SJSA1 (cell line): ENCODE measurements at places on chromosomes 5 and 9.
A peak's percentile ranks its signal among the peaks of the same experiment; 100 is the strongest.

DNA sequence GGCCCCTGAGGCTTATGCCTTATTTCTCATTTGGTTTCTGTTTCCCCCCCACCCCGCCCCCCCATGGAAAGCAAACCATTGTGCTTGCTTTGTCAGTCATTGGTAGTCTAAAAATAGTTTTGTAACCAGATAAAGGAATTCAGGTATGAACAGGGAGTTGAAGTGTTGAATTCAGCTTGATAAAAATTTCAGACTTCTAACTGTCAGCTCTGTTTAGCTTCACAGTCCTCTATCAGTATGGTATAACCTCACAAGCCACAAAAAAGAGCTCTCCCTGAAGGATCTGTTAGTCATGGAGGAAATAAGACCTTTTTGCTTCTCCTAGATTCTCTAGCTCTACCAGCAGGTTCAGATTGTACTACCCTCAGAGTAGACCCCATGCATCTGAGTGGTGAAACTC is 378.1 kb downstream of the TMEM38B start:
- H3K4me3 ChIP-seq = no peak overlapping the region
- H3K36me3 ChIP-seq = no peaks in the 10 kb centered on the region
- H3K27ac ChIP-seq = no peak overlapping the region
- no peaks in the 10 kb centered on the region for H3K27me3 ChIP-seq
- no peak for DNase-seq

DNA sequence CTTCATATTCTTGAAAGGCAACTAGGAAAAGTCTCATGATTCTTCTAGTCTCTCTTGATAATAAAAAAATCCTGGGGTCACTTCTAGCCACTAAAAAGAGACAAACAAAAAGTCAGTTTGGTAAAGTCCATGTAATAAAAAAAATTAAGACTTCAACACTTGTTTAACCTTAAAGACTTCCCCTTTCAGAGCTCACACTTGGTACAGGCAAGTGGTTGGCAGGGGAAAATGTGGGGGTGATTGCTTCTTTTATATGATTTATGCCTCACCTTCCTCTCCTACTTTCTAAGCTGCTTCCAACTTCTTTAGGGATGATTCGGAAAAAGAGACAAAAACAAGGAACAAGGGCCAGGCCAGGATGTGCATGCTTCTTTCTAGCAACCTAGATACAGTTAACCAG is 5.1 kb upstream of the ERCC6L2 start:
- H3K27me3 ChIP-seq = no peaks in the 10 kb centered on the region
- H3K36me3 ChIP-seq = peaks cover 20% of the 10 kb centered on the region
- no peak overlapping the region for H3K4me3 ChIP-seq
- no peak overlapping the region for H3K27ac ChIP-seq
- H3K4me1 ChIP-seq = peaks cover 9% of the 10 kb centered on the region

- no peak for DNase-seq
- H3K27ac ChIP-seq = no peak overlapping the region
- H3K36me3 ChIP-seq = no peaks in the 10 kb centered on the region
- no peaks in the 10 kb centered on the region for H3K27me3 ChIP-seq
- H3K4me1 ChIP-seq = no peaks in the 10 kb centered on the region
Measured at GRCh38 chr5:162096448-162096847, 28.9 kb downstream of the GABRG2 start.

DNA sequence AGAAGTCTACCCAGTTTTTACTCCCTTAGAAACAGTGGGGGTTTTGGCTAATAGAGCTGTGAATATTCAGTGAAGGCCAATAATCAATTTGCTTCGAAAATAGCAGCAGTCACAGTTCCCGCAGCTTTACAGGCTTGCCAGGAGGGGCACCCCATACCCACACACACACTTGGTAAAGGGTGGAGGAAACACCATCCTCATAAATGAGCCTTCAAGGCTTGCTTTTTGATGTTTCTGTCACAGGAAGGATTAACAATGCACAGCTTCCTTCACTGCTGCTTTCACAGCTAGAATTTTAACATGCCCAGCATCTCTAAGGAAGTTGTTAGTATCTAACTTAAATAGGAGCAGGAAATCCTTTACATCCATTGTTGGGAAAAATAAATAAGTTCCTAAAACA is 1247.5 kb upstream of the C9orf72 start:
- no peak for DNase-seq
- H3K27me3 ChIP-seq = no peaks in the 10 kb centered on the region
- H3K36me3 ChIP-seq = no peaks in the 10 kb centered on the region
- H3K4me3 ChIP-seq = no peak overlapping the region

GRCh38 chr9:128253140-128253990 is 22.4 kb downstream of the GOLGA2 start:
- H3K36me3 ChIP-seq = peaks cover 19% of the 10 kb centered on the region
- H3K27ac ChIP-seq = no peak overlapping the region
- H3K4me1 ChIP-seq = 0 out of 2 replicates have a peak, but pooled peaks cover 3% of the 10 kb centered on the region
- H3K27me3 ChIP-seq = no peaks in the 10 kb centered on the region
- no peak for DNase-seq

- peaks cover 22% of the 10 kb centered on the region for H3K4me1 ChIP-seq
- H3K27ac ChIP-seq = no peak overlapping the region
- H3K27me3 ChIP-seq = no peaks in the 10 kb centered on the region
- no peaks in the 10 kb centered on the region for H3K36me3 ChIP-seq
Measured at GRCh38 chr9:105055917-105056316, 128.0 kb upstream of the ABCA1 start.

DNA sequence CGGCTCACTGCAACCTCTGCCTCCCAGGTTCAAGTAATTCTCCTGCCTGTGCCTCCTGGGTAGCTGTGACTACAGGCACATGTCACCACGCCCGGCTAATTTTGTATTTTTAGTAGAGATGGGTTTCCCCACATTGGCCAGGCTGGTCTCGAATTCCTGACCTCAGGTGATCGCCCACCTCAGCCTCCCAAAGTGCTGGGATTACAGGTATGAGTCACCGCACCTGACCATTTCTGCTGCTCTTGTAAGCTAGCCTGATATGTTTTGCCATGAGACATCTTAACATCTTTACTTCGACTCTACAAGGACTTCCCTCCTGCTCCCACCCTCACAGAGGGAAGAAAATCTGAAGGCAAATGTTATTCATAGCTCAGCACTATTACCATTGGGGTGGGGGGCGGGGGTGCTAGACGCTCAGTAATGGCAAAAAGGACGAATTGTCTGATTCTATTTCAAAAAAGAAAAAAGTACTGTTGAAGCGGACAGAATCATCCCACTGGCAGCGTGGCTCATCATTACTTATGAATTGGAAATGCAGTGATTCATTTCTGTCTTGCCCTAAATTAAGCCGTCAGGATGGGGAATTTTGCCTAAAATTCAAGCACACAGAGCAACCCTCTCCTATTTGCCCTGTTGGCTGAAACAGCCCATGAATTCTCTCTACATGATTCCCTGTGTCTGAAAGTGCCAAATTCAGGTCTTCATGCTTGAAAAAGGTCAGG is 46.4 kb upstream of the WWC1 start:
- H3K4me3 ChIP-seq = no peak overlapping the region
- no peak overlapping the region for H3K27ac ChIP-seq
- H3K4me1 ChIP-seq = no peaks in the 10 kb centered on the region
- H3K36me3 ChIP-seq = peaks cover 29% of the 10 kb centered on the region

GRCh38 chr5:166562246-166562645 is 1729.2 kb upstream of the WWC1 start:
- no peaks in the 10 kb centered on the region for H3K36me3 ChIP-seq
- no peak for DNase-seq
- no peak overlapping the region for H3K4me3 ChIP-seq

GRCh38 chr5:57698802-57699201 is 216.2 kb upstream of the ACTBL2 start:
- H3K27ac ChIP-seq = peak overlapping the region; percentile 20; the same call in 1 of the 2 replicates
- H3K27me3 ChIP-seq = no peaks in the 10 kb centered on the region
- no peak overlapping the region for H3K4me3 ChIP-seq
- peaks cover 16% of the 10 kb centered on the region for H3K4me1 ChIP-seq

GRCh38 chr5:124544366-124545055 is 201.9 kb downstream of the ZNF608 start:
- DNase-seq = no peak
- H3K27ac ChIP-seq = no peak overlapping the region
- H3K27me3 ChIP-seq = no peaks in the 10 kb centered on the region
- H3K36me3 ChIP-seq = no peaks in the 10 kb centered on the region
- H3K4me1 ChIP-seq = no peaks in the 10 kb centered on the region

DNA sequence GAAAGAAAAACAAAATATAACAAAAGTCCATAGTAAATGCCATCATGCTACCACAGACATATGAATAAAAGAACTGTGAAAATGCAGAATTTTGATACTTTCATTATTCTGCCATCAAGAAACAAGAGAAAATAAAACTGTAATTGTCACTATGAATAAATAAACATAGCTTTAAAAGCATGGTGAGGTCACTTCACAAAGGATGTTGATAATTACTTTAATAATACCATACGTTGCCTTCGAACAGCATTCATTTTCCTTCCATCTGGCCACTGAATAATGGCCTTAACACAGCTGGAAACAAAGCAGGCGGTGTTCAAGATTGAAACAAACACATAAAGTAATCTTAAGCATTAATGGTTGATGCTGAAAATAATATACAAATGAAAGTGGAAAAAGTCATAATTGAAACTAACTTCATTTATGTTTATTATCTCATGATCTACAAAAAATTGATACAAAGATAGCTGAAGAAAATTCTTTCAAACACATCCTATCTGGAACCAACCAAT is 102.0 kb downstream of the AGTPBP1 start:
- H3K36me3 ChIP-seq = no peaks in the 10 kb centered on the region
- no peak overlapping the region for H3K27ac ChIP-seq
- H3K4me1 ChIP-seq = no peaks in the 10 kb centered on the region
- DNase-seq = no peak
- no peaks in the 10 kb centered on the region for H3K27me3 ChIP-seq
- no peak overlapping the region for H3K4me3 ChIP-seq

GRCh38 chr5:58498340-58498942 is 7.2 kb downstream of the GAPT start:
- H3K4me3 ChIP-seq = no peak overlapping the region
- DNase-seq = no peak
- H3K36me3 ChIP-seq = no peaks in the 10 kb centered on the region

GRCh38 chr5:101675510-101676219 is 620.4 kb downstream of the SLCO4C1 start:
- H3K4me1 ChIP-seq = no peaks in the 10 kb centered on the region
- H3K4me3 ChIP-seq = no peak overlapping the region
- H3K27me3 ChIP-seq = peaks cover 10% of the 10 kb centered on the region

DNA sequence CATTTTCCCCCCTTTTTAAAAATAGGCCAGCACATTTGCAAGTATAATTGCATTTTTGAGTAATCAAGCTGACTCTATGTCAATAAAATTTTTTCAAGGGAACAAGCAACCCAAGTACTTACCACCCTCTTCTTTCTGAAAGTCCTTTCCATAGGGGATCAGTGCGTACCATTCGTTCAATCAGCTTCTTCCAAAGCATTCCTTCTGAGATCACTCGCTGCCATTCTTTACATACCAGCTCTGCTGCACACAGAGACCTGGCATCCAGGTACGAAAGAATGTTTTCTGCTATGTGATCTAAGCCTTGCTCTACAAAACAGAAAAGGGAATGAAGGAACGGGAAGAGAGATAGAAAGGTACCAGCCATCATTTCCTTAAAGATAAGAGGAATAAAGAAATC is 106.6 kb downstream of the FBXW11 start:
- H3K4me1 ChIP-seq = peaks cover 19% of the 10 kb centered on the region
- H3K27me3 ChIP-seq = no peaks in the 10 kb centered on the region
- H3K4me3 ChIP-seq = no peak overlapping the region
- DNase-seq = no peak

DNA sequence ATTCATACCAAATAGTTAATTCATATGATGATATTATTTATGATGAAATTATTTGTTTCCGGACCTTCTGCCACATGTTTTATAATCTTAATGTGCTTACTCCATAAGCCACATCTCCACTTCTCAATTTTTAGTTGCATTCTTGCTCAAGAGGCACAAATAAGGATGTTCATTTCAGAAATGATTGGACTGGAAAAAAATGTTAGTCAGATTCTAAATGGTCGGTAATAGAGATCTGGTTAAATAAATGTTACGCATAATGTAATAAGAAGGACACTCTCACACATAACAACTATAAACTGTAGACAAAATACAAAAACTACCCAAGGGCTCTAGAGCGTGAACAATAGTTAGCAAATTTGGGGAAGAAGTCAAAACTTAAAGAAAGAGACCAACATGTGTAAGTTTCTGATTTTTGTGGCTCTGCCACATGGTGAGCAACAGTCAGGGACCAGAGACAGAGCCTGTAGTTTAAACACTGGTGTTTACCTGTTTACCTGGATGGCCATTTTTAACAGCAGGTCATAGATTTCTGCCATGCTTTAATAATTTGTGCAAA is 554.3 kb upstream of the CLINT1 start:
- no peak overlapping the region for H3K4me3 ChIP-seq
- no peak for DNase-seq
- H3K4me1 ChIP-seq = peaks cover 37% of the 10 kb centered on the region
- no peak overlapping the region for H3K27ac ChIP-seq
- H3K27me3 ChIP-seq = no peaks in the 10 kb centered on the region

DNA sequence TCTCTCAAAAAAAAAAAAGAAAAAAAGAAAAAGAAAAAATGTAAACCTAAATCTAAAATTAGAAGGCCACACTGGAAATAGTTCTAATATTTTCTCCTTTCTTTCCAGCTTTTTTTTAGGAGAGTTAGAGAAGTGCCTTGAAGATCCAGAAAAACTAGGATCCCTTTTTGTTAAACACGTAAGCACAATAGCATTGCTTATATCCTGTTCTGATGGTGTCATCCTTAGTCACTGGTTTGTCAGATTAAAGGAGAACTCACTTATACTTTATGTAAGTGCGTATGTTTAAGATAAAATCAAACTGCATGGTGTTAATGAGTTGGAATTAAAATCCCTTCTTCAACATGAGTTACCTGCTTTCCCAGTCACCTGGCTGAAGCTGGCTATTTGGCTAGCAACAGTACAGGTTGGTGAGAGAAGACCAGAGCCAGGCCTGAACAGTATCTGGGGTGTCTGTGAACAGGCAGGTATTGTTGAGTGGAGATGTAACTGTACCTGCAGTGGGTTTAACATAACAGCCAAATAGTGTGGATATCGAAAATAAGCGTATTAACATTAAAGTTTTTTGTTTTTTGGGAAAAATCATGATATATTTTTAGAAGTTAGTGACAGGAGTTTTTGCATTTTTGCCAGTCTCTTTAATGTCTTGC is 104.7 kb upstream of the OTULINL start:
- H3K27me3 ChIP-seq = no peaks in the 10 kb centered on the region
- DNase-seq = no peak
- peaks cover 13% of the 10 kb centered on the region for H3K4me1 ChIP-seq
- peak overlapping the region; percentile 23; the same call in 1 of the 2 replicates for H3K27ac ChIP-seq
- H3K36me3 ChIP-seq = peaks cover 93% of the 10 kb centered on the region

DNA sequence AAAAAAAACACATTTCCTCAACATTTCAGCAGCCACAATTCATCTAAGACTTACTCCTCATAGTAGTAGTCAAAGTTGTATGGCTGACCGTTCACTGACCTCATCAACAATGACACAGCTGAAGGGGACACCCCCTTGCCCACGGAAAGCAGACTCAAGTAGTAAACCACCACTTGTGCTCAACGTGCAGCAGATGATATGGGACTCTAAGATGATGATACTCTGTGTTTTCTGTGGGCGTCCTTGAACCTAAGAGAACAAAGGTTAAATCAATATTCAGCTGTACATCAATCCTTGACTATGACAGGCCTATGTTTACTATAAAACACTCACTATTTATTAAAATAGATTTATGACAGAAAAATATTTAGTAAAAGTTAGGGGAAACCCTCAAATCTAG is 71.6 kb downstream of the SETX start:
- no peaks in the 10 kb centered on the region for H3K4me1 ChIP-seq
- peaks cover 83% of the 10 kb centered on the region for H3K36me3 ChIP-seq
- DNase-seq = no peak
- no peaks in the 10 kb centered on the region for H3K27me3 ChIP-seq
- H3K27ac ChIP-seq = no peak overlapping the region
